ENCODE measurements at places on chromosomes 3 and 15.

DNA sequence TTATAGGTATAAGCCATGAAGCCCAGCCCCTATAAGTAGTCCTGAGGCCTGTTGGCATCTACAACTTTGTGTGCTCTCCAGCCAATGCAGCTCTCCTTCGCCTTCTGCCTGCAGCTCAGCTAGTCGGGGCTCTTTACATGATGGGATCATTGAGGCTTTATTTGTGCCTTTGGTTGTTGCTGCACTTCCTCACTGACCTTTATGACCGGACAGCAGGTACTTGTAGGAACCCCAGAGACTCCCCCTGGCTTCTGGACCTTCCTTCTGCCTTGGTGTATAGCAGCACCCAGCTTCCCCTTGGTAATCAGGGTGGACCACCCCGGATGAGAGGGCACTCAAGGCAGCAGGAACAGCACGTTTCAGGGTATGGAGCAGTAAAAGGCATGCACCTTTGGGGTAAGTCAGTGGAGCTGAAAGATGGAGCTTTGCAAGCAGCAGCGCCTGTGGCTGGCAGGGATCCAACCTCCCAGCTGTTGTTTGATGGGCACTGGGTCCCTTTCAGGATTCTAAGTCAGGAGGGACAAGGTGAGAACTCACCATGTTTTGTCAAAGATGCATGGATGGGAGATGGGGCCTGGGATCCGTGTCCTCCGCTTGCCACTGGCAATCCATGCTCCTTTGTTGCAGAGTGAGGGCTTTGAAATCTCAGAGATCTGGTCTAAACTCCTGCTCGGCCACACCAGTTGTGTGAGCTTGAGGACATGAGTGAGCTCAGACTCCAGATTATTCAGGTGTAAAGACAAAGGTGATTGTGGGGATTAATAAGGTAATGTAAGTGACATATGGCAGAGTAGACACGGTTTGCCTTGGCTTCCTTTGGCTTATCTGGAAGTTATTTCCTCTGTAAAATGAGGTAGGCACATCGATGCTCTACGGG lies 65.1 kb upstream of the KLF13 start:
- no peak for DNase-seq

GRCh38 chr15:52406601-52407000 lies 111.0 kb upstream of the MYO5C start:
- DNase-seq = no peak

- DNase-seq = no peak
Observed at GRCh38 chr3:30672959-30673358, 66.6 kb downstream of the TGFBR2 start.

DNA sequence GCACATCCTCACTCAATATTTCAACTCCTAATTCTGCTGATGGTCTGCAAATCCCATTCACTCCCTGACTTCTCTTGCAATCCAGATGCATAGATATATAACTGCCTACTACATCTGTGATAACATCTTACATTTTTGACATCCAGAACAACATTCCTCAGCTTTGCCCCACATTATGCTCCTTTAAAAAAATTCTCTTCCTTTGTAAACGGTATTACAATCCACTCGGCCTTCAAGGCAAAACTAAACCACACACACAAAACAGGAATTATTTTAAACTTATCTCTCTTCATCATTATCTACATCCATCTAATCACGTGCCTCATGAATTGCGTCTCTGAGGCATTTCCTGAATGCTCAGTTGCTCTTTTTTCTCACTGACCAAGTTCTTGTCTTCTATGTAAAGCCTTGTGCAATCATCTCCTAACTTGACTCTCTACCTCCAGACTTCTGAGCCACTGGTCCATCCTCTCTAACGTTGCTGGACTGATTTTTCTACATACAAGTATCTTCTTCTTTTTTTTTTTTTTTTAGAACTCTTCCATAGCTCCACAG lies 117.0 kb downstream of the SATB1 start:
- DNase-seq = no peak

DNA sequence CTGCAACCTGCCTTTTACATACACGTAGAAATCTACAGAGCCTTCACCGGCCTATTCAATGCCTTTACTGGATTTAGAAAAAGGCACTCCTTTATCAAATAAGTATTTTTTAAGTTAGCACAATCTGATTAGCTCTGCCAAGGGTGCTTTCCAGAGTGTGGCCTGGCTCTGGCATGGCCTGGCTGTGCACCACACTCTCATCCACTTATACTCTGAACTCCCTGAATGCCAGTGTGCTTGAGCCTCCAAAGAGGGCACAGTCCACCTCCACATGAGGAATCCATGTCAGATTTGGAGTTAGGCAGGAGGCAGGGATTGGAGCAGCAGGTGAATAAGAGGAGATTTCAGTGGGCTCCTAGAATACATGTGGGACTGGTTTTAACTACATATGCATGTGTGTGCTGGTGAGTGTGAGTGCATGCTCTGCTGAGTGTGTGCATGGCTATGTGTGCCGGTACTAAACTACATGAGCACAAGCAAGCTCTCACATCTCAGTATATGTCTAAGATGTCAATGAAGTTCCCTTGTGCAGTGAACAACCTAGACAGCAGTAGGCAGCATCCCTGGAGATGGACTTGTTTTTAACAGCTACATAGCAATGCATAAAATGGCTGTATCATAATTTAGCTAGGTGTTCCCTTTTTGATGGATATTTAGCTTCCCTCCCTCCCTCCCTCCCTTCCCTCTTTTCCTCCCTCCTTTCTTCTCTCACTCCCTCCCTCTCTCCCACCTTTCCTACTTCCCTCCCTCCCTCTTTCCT lies 17.8 kb upstream of the ZFAND6 start:
- DNase-seq = no peak

DNA sequence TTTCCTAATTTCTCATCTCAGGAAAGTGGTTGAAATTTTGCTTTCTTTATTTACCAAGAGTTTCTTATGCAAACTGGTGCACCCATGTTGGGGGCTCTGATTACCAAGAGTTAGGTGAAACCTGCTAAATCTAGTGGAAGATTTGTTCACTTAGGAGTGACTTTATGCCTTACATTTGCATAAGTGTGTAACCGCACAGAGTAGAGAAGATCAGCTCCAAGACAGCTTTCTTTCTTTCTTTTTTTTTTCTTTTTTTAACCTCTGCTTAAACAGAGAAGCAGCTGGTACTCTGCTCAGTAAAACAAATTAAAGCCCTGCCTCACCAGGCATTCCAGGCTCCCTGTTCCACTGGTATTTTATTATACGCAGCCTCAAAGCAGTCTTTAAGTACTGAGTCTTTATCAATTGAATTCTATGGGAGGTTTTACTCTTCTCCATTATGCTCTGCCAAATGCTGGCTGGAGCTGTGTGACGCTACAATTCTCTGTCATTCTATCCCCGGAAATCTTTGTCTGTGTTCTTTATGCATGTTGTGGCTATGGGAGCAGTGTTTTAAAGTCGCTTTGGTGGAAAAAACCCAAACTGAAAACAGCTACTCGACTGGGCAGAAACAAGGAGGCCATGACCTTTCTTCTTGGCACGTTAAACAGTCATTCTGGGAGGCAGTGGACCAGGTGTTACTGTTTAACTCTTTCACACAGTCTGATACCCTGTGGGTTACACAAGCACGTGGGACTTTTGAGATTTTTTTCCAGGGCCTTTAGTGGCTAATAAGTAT lies 55.2 kb upstream of the GBE1 start:
- no peak for DNase-seq

DNA sequence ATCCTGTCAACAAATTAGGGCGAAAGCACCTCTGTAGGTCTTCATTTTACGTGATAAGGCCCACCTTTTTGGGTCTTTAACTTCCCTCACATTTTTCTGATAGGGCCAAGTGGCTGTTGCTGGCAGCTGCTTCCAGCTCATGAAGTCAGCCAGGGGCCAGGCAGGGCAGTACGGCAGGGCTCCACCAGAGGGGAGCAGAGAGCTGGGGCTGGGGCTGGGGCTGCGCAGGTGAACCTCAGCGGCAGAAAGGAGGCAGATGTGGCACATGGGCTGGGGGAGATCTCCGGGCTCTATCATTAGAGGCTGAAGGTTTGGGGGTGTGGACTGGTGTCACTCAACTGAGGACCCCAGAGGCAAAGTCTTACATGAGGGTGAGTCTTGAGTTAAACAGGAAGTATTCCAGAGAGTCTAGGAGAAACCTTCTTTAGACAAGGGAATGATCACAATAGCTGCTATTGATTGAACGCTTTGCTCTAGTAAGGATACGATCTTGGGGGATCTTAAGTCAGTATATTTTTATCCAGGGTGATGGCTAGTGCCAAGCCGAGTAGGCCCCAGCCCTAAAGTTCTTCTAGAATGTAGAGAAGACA lies 62.8 kb upstream of the MEX3B start:
- DNase-seq = peak; percentile 48

DNA sequence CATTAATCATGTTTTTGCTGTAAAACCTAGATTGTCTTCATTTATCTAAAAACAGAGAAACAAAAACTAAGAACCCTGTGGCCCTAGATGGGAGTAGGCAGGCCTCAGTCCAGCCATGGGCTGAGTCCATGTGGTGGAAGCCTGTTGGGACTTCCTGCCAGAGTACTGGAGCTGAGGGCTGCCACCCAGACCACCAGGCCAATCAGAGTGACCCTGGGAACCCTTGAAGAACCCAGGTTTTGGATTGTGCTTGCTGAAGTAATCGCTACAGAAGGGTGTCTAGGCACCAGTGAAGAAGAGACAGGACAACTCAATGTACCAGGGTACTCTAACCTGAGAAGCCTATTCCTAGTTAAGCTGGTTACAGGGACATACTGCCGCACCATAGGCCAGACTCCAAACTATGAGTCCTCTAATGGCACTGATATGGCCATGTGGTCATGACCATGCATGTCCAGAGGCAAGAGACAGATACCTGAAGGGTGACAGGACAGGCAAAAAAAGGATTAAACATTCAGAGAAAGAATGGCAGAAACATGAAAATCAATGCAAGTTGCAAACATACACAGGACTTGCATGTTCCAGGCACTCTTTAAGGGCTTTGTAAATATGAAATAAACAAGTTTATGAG lies 12.9 kb downstream of the CSRNP1 start:
- DNase-seq = no peak

- no peak for DNase-seq
Observed at GRCh38 chr3:160402221-160403027, 3.0 kb downstream of the SMC4 start.

GRCh38 chr3:29922992-29923746 lies 642.3 kb downstream of the RBMS3 start:
- peak; percentile 27 for DNase-seq

Measured in H54 (cell line).